ENCODE measurements at places on chromosomes 12 and 14.

DNA sequence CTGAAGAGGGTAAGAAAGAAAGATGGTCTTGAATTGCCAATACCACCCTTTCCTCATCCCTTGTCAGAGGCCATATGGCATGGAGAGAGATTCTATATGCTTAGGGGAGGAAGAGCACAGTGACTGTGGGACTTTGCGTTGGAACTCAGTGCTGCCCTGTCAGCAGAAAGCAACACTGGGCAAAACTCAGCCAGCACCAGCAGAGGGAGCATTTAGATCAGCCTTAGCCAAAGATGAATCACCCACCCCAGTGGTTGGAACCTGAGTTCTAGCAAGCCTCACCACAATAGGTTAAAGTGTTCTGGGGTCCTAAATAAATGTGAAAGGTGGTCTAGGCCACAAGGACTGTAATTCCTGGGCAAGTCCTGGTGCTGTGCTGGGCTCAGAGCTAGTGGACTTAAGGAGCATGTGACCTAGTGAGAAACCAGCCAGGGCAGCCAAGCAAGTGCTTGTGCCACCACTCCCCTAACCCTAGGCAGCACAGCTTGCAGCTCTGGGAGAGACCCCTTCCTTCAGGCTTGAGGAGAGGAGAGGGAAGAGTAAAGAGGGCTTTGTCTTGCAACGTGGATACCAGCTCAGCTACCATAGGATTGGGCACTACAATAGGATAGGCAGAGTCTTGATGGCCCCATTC, 11.4 kb upstream of the BCAT1 start:
- no peak for DNase-seq

DNA sequence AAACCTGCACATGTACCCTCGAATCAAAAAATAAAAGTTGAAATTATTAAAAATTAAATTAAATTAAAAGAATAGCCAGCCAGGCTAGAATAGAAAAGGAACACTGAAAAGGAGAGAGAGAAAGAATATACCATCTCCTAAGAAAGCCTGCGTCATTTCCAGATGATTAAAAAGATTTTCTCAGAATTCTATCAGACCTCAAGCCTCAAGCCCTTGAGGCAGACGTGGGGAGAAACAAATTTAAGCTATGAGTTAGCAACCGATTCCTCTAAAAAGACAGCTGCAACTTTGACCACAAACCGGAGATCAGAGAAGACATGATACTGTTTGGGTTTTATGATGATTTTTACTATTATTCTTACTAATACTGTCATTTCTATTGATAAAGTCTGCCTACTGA, 138.3 kb downstream of the KSR2 start:
- no peak for DNase-seq

- no peak for DNase-seq
Observed at GRCh38 chr14:31124197-31124596, 83.4 kb downstream of the HECTD1 start.

GRCh38 chr12:110224379-110225304, 56.4 kb upstream of the ATP2A2 start:
- no peak for DNase-seq

- DNase-seq, result no peak
Observed at GRCh38 chr12:124940143-124940392, 25.6 kb upstream of the UBC start.

DNA sequence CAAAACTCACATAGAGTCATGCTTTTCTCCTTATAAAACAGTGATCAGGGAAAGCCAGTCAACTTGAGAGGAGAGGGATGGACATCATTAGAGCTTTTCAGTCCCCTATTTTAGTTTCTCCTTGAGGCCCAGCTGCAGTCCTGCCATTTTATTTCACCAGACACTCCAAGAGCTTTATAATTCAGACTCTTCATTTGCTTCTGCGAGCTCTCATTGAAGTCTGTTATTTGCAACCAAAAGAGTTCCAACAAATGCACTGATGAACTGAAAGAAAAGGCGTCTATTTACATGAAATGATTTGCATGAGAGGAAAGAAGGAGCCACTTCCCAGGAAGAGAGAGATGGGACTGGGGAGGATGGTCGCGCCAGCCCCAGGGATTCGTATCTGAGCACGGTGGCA, 86.8 kb downstream of the NDUFA12 start:
- DNase-seq, result no peak

- DNase-seq, result no peak
Observed at GRCh38 chr12:26929590-26929989, 8.2 kb downstream of the INTS13 start.

DNA sequence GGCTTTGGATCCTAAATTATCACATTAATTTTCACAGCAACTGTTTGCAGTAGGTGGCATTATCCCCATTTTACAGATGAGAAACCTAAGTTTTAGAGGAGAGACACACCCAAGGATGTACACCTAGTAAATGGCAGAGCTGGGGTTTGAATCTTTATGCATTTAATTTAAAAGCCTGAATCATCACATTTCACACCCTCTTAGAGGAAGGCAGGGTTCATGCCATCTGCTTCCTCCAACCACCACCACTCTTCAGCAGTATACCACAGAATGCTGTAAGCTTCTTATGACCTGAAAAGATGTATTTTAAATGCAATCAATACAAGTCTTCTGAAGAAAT, 90.3 kb downstream of the CRADD start:
- DNase-seq, result no peak

DNA sequence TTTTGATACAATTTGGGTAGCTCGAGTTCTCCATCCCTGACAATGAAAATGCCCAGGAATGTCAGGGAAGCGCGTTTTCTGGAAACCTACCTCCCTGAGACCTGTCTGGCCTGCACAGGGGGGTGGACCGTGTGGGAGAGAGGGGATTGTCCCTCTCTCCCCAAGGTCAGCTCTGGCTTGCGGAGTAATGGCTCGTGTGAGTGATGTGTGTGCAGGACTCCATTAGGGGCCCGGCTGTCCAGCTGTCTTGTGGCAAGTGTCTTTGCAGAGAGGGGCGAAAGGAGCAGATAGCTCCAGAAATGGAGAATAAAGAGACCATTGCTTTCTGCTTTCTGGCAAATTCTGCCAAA, 215.3 kb downstream of the CHST11 start:
- no peak for DNase-seq

DNA sequence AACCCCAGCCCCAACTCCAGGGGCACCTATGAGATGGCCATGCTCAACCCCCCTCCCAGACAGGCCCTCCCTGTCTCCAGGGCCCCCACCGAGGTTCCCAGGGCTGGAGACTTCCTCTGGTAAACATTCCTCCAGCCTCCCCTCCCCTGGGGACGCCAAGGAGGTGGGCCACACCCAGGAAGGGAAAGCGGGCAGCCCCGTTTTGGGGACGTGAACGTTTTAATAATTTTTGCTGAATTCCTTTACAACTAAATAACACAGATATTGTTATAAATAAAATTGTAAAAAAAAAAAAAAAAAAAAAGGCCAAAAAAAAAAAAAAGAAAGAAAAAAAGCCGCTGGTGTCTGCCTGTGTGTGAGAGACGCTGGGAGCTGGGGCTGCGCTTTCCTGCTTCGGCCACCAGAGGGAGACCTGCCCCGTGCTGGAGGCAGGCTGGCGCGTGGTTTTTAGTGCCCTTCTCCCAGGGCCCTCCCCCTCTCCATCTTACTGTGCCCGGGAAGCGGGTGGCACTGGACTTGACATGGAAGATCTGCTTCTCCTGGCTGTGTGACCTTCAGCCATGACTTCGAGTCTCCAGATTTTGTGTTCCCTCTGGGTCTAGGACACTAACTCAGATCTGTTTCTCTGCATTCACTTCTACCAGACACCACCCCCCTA, 3.4 kb upstream of the NXPH4 start:
- peak; percentile 87 for DNase-seq

DNA sequence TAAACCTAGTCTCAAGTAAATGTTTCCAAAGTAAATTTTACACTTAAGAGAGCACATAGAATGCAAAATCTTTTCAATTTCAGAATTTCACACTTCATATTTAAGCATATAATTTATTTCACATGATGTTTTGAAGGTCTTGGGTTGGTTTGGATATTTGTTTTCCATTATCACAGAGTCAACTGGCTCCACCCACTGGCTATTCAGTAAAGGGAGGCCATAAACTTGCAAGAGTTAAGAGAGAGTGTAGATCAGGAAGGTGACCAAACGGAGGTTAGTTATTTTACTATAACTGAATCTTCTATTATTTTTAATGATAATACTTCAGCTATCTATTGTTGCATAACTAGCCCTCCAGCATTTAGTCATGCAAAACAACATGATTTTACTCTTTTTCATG, 6.2 kb upstream of the CPNE8 start:
- DNase-seq, result no peak

- DNase-seq, result no peak
Observed at GRCh38 chr12:127280393-127281275, 986.3 kb upstream of the TMEM132C start.

DNA sequence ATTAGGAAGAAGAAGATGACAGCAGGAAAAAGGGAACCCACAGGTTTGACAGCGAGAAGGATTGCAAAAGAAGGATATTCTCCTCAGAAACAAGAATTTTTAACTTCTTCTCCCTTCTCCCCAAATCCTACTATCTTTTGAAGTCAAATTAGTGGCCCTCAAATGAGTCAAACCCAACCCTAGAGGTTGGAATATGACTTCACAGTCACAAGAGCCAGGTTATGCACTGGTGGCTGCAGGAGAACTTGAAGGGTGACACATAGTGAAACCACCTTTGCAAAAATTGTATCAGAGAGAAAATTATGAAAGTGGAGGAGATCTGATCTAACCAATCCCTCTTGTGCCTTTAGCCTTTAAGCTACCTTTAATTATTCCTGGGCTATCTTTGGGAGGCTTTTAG, 386.2 kb upstream of the CCDC196 start:
- DNase-seq, result no peak

DNA sequence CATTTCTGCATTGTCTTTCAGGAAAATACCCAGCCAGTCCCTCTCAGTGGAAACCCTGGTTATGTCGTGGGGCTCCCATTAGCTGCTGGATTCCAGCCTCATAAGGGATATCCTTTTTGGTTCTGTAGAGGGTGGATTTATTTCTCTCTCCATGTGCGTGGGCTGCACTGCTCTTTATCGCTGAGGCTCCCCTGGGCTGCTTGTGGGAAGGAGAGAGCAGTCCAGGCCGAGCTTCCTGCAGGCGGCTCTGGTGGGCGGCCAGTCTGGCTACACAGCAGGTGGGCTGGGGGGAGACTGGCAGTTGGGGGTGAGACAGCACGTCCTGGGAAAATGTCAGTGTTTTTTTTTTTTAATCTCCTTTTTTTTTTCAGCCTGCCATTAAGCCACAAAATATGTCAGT, 27.6 kb downstream of the TCTN1 start:
- no peak for DNase-seq

DNA sequence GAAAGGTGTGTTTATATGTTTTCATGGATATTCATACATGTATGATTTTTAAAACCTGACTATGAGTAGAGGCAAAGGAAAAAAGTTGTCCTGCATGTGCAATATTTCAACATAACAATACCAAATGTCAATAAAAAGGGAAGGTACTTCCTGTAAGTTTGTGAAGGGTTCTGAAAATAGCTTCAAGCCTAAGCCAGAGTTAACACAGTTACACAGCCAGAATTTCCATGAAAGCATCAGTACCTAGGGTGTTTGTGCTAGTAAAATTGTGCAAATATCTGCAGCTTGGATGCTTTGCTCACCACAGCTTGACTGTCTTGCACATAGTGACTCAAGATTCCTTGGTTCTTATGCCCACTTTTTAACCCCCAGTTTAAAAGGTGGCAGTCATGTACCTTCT, 193.1 kb upstream of the FAR2 start:
- no peak for DNase-seq

GRCh38 chr12:58633479-58633878, 286.8 kb downstream of the LRIG3 start:
- DNase-seq, result no peak

GRCh38 chr14:85601246-85601645, 71.3 kb downstream of the FLRT2 start:
- no peak for DNase-seq

GRCh38 chr12:108511633-108512540, 3.2 kb upstream of the FICD start:
- DNase-seq, result peak; percentile 52

All from NCI-H774 (cell line).